Renal pelvis (tissue), 12 donors: ENCODE measurements at places on chromosomes 5 and 9.

DNA sequence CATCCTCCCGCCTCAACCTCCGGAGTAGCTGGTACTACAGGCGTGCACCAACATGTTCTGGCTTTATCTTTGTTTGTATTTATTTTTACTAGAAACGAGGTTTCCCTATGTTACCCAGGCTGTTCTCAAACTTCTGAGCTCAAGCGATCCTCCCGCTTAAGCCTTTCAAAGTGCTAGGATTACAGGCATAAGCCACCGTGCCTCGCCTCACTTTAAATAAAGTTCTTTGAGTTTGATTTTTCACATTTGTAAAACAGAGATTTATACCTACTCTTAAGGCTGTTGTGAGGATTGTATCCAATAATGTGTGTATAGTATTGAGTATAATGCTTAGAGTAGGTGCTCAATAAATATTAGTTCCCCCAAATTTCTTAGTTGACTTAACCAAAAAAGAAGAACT lies 75.7 kb downstream of the MEF2C start:
- DNase-seq, result no peak

- peak; percentile 11 for DNase-seq
Measured at GRCh38 chr5:78472469-78473106, 112.2 kb downstream of the SCAMP1 start.

DNA sequence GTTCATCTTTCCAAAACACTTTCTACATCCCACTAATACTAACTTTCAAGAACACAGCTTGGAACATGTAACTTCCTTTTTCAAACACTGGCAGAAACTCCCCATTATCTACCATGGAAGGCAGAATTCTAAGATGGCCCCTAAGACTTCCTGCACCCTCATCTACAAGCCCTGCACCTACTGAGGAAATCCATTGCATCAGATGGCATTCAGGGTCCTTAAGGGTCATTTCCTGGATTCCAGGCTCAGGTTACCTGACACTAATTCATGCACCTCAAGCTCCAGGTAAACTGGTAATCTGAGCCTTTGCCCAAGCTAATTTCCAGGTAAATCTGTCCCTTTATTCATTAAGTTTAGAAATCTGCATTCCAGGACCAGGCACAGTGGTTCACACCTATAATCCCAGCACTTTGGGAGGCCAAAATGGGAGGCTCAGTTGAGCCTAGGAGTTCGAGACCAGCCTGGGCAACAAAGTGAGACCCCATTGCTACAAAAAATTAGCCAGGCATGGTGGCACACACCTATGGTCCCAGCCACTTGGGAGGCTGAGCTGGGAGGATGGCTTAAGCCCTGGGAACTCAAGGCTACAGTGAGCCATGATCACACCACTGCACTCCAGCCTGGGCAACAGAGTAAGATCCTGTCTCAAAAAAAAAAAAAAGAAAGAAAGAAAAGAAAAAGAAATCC lies 91.6 kb downstream of the NFIB start:
- DNase-seq, result no peak

DNA sequence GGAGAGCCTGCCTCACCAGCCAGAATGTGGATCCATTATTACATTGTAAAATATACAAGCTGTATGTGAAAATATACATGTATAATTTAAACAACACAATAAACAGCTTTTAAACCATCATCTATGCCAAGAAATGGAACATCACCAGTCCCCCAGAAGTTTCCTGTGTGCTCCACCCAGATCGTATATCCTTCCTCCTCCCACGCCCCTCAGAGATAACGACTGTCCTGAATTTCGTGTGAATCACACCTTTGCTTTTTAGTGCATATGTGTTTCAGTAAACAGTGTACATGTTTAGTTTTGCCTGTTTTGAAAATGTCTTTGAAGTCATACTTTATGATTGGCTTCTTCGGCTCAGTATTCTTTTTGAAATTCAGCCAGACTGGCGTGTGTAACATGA lies 134.6 kb upstream of the MYO10 start:
- no peak for DNase-seq

DNA sequence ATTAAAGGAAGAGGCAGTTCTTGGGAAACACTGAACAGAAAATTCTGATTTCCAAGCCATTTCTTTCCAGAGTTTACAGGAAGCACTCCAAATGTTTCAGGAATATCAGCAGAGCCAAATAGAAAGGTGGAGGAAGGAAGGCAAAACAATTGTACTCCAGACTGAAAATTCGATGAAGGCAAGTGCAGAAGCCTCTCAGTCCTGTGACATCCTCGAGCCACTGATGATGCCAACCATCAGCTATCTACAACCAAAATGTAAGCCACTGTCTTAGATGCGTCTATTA lies 2.2 kb downstream of the LMAN2 start:
- no peak for DNase-seq

- DNase-seq, result no peak
Measured at GRCh38 chr9:71268871-71269635, 147.6 kb upstream of the TRPM3 start.

DNA sequence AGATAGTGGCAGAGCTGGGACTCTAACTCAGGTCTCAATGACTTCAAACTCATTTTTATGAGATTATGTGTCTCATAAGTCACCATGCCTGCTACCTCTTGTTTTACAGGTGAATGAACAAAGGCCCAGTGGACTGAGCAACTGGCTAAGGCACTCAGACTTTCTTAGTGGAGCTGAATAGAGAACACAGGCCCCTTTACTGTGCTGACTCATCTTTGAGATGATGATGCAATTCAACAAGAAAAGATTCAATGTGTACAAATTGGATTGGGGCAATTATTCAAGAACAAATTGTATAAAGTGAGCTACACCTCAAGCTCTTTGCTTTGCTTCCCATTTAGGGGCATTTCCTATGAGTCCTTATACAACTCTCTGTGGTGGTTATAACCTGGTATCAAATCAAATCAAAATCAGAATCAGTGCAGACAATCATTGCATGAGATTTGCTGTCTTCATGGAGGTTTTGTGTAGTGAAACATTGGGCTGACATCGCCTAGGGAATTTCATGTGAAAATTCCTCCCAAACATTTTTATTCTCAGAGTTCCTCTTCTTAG lies 84.3 kb upstream of the PPP2R2B start:
- DNase-seq, result no peak

GRCh38 chr9:132596200-132596599 lies 13.8 kb downstream of the BARHL1 start:
- no peak for DNase-seq
